Activated T-helper 17 cell treated with anti-CD3 and anti-CD28 coated beads, Interleukin-2, amount 50 U/mL, for 72 hours (primary cell): ENCODE measurements at places on chromosomes 6 and 20. TPM values are rescaled to one million over a fixed set of nuclear protein-coding genes. Genes with fewer than 3 reads are reported as not detected.

Gene HRH3
- total RNA-seq, result not detected

Gene PNPLA1
- not detected for total RNA-seq

Gene CDC40
- total RNA-seq, result 27.1 TPM

DNA sequence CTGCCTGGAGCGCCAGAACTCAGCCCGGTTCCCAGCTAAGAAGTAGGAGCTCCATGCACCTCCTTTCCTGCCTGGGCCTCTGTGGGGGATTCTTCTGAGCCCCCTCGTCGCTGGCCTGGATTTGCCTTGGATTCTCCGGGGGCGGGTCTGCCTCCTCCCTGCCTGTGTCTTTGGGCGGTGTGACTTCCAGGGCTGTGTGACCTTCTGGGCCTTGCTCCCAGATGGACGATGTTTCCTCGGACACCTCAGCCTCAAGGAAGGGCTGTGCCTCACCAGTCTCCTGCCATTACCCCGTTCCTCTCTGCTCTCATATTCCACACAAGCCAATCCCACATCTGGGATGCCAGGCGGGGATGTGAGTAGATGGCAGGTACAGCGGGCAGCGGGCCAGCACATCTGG, 76.8 kb downstream of the ERMARD start:
- no peak overlapping the region for H3K27ac ChIP-seq
- peaks cover 43% of the 10 kb centered on the region for H3K27me3 ChIP-seq
- ATAC-seq, result no peak
- H3K36me3 ChIP-seq, result no peaks in the 10 kb centered on the region
- no peak overlapping the region for H3K4me3 ChIP-seq

- H3K4me1 ChIP-seq, result no peaks in the 10 kb centered on the region
- ATAC-seq, result no peak
- no peak overlapping the region for H3K4me3 ChIP-seq
- no peak overlapping the region for H3K27ac ChIP-seq
- H3K36me3 ChIP-seq, result no peaks in the 10 kb centered on the region
Measured at GRCh38 chr20:23438661-23439060, 824 bp upstream of the CSTL1 start.

DNA sequence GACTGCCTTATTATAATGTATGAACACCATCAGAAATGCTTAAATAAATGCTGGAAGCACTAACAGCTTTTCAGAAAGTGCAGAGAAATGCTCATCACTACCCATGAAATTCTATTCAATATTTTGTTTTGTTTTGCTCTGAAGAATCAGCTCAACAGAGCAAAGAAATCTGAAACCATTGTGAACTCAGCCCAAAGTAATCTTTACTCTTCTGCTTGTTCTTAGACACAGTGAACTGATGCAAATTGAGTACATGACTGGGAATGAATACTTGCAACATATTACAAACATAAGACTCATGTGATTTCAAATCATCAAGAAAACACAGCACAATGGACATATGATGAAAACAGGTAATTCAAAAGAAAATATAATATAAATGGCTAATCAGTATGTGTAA, 404.6 kb upstream of the OPRM1 start:
- no peaks in the 10 kb centered on the region for H3K4me1 ChIP-seq
- no peak for ATAC-seq
- H3K27me3 ChIP-seq, result no peaks in the 10 kb centered on the region
- no peak overlapping the region for H3K27ac ChIP-seq

- no peak for ATAC-seq
- H3K36me3 ChIP-seq, result no peaks in the 10 kb centered on the region
- peaks cover 6% of the 10 kb centered on the region for H3K27me3 ChIP-seq
- H3K4me3 ChIP-seq, result no peak overlapping the region
- H3K27ac ChIP-seq, result no peak overlapping the region
- peaks cover 6% of the 10 kb centered on the region for H3K4me1 ChIP-seq
Measured at GRCh38 chr6:79797163-79797764, 150.1 kb downstream of the ELOVL4 start.

DNA sequence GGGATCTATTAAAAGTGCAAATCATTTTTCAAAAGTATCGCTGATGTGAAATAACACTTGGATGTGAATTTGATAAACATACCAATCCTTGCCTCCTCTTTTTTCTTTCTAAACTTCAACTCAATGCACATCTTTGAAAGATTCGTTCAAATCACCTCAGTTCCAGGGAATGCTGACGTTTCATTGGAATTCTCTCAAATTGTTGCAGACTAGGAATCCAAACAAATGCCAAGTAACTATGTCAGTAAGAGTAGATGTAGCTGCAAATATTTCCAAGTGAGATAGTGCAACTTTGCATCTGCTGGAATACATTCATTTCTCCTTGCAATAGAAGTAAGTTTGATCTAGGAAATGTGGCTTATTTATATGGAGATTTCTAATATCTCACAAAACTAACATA, 220.7 kb downstream of the FUT9 start:
- ATAC-seq, result no peak
- H3K4me3 ChIP-seq, result no peak overlapping the region
- H3K27me3 ChIP-seq, result peaks cover 3% of the 10 kb centered on the region
- no peaks in the 10 kb centered on the region for H3K4me1 ChIP-seq

GRCh38 chr6:9914951-9915350, 499.9 kb downstream of the TFAP2A start:
- ATAC-seq, result no peak
- H3K4me1 ChIP-seq, result no peaks in the 10 kb centered on the region
- no peaks in the 10 kb centered on the region for H3K27me3 ChIP-seq
- no peaks in the 10 kb centered on the region for H3K36me3 ChIP-seq
- H3K4me3 ChIP-seq, result no peak overlapping the region

DNA sequence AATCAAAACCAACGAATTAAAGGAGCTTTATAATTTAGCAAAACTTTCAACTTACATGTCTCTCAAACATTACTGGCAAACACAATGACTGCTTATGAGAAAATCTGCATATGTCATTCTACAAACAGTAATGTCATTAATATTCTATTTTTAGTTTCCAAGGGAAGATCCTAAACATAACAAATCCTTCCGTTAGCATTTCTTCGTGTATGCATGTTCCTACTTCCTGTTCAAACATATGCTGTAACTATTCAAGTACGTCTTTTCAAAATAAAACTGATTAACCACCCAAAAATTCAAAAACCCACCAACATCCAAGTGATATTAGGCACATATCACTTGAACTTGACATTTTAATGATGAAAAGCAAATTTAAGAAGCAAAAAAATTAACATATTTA, 131.3 kb downstream of the HACE1 start:
- H3K27ac ChIP-seq, result no peak overlapping the region
- H3K4me3 ChIP-seq, result no peak overlapping the region
- no peak for ATAC-seq
- H3K36me3 ChIP-seq, result peaks cover 10% of the 10 kb centered on the region
